ENCODE measurements at places on chromosomes 6 and 20. TPM values are rescaled to one million over a fixed set of nuclear protein-coding genes. Genes with fewer than 3 reads are reported as not detected.

DNA sequence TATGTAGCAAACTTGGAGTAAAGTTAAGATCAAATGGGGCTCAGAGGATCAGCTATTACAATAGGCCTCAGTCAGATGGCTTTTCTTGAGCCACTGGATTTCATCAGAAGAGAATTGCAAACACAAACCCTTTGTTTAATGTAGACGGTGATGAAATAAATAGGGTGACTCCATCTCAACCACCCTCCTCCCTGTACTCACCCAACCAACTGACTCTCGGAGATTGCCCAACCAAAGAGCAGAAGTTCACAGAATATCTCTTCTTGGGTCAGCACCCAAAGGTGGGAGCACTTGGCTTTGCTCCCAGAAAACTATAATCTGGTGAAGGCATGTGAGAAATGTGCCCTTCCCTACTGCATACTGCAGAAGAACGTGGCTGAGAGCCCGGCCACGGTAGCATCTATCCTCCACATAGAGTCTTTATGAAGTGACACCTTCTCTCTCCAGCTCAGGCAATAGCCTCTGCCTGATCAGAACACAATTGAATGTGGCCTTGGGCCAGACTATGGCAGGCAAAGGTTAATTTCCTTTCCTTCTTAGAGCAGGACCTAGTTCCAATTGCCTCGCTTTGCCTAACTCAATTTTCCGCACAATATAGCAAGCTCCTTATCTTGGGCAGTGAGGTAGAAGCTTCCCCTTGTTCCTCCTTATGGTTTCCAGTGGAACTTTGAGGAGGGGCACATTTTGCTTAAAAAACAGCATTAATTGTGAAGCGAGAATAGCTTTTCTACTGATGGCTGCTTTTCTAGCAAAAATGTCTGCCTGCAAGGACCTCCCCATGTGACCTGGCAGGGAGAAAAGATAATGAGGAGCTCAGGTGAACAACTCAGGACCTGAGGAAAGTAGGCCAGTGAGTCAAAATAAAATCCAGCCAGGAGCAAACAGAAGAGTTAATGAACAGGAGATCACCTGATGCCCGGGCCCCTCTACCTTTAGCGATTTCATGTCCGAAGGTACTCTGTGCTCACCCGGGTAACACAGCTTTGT lies 79.4 kb downstream of the GFOD1 start:
- peak overlapping the region; percentile 27 for H3K27ac ChIP-seq
- no peak for DNase-seq
- H3K36me3 ChIP-seq: no peaks in the 10 kb centered on the region

DNA sequence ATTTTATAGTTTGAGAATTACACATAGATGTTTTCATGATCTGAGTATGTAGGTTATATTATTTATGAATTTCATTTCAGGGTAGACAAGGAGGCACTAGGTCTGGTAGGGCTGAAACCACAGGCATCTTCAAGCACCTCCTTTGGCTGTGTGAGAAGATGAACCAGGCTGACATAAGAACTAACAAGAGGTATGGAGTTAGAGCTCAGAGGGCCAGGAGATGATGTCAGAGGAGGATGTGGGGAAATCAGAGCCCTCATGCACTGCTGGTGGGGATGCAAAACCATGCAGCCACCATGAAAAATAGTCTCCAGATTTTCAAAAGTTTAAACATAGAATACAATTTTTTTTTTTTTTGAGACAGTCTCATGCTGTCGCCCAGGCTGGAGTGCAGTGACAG lies 13.6 kb upstream of the RIPOR3 start:
- no peak for DNase-seq
- no peak overlapping the region for H3K4me3 ChIP-seq
- H3K4me1 ChIP-seq: peaks cover 5% of the 10 kb centered on the region
- H3K36me3 ChIP-seq: no peaks in the 10 kb centered on the region
- H3K27me3 ChIP-seq: no peaks in the 10 kb centered on the region

- no peak overlapping the region for H3K27ac ChIP-seq
- H3K27me3 ChIP-seq: no peaks in the 10 kb centered on the region
- DNase-seq: no peak
- H3K4me3 ChIP-seq: no peak overlapping the region
These were observed 10.4 kb upstream of the RPF2 start for GRCh38 chr6:110971468-110971867.

GRCh38 chr6:106963544-106963943 lies 11.0 kb downstream of the CD24 start:
- no peak overlapping the region for H3K4me3 ChIP-seq
- no peaks in the 10 kb centered on the region for H3K4me1 ChIP-seq
- no peak for DNase-seq
- H3K27ac ChIP-seq: no peak overlapping the region
- no peaks in the 10 kb centered on the region for H3K36me3 ChIP-seq

DNA sequence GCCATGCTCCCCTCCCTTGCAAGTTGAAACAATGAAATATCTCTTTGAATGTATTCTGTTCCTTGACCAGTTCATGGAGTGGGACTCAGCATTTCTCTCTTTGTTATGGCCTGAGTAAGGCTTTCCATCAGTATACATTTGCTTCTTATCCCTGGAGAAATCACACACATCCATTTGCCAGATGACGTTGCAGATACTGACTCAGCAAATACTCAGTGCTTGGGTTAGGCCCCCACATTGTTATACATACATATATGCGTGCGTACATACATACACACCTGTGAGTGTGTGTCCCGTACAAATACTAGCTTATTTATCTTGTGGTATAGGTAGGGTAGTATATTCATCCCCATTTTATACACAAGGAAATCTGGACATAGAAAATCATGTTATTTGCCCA lies 72.4 kb downstream of the PLG start:
- H3K36me3 ChIP-seq: no peaks in the 10 kb centered on the region
- H3K4me3 ChIP-seq: no peak overlapping the region
- no peaks in the 10 kb centered on the region for H3K27me3 ChIP-seq
- no peak overlapping the region for H3K27ac ChIP-seq

DNA sequence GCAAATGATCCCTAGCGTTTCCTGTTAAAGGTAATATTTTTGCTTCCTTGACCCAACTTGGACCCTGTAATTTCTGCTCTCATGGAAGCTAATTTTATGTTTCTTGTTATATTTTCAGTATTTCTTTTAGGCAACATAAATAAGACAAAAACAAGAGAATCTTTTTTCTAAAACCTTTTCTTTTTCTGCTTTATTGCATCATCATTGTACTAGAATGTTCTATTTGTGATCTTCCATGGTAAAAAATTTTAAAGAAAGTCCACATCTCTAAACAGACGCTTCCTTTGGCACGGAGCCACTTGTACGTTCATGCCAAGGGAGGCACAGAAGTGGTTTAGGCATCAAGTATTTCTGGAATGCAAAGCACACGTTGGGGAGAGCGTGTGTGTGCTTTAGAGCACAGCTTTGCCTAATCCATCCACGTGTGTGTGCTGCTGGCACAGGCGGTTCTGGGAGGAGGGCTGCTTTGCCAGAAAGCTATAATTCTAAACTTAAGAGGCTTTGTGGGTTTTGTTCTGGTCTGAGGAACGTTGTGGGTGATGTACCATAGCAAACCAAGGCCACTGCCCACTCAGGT lies 98.3 kb downstream of the SASH1 start:
- H3K4me1 ChIP-seq: no peaks in the 10 kb centered on the region
- no peak overlapping the region for H3K4me3 ChIP-seq
- H3K36me3 ChIP-seq: no peaks in the 10 kb centered on the region
- peak overlapping the region; percentile 8 for H3K27ac ChIP-seq

DNA sequence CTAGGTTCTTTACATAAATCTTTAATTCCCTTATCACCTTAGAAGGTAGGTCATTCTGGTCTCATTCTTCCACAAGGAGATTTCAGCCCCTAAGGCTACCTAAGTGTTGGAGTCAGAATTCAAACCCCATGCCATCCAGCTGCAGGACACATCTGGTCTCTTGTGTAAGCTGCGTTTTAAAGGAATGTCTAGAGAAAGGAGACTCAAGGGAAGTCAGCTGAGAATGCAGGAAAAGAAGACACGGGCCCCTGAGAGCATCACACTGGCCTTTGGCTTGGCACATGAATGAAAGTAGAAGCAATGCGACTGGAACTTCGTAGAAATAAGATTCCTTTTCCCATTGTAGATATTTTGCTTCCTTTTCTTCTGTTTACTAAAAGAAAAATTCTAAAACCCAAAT lies 76.7 kb upstream of the SYNJ2 start:
- no peak for DNase-seq
- H3K36me3 ChIP-seq: peaks cover 10% of the 10 kb centered on the region
- H3K4me1 ChIP-seq: no peaks in the 10 kb centered on the region
- H3K27me3 ChIP-seq: no peaks in the 10 kb centered on the region

GRCh38 chr20:59939052-59939878 lies 840 bp downstream of the PPP1R3D start:
- peak; percentile 78 for DNase-seq
- H3K4me3 ChIP-seq: peak overlapping the region; percentile 69
- H3K4me1 ChIP-seq: peaks cover 15% of the 10 kb centered on the region
- no peaks in the 10 kb centered on the region for H3K27me3 ChIP-seq
- H3K27ac ChIP-seq: peak overlapping the region; percentile 92

- H3K27me3 ChIP-seq: no peaks in the 10 kb centered on the region
- H3K4me1 ChIP-seq: no peaks in the 10 kb centered on the region
- H3K27ac ChIP-seq: no peak overlapping the region
- no peak overlapping the region for H3K4me3 ChIP-seq
These were observed 19.2 kb upstream of the RIPOR3 start for GRCh38 chr20:50710492-50711063.

DNA sequence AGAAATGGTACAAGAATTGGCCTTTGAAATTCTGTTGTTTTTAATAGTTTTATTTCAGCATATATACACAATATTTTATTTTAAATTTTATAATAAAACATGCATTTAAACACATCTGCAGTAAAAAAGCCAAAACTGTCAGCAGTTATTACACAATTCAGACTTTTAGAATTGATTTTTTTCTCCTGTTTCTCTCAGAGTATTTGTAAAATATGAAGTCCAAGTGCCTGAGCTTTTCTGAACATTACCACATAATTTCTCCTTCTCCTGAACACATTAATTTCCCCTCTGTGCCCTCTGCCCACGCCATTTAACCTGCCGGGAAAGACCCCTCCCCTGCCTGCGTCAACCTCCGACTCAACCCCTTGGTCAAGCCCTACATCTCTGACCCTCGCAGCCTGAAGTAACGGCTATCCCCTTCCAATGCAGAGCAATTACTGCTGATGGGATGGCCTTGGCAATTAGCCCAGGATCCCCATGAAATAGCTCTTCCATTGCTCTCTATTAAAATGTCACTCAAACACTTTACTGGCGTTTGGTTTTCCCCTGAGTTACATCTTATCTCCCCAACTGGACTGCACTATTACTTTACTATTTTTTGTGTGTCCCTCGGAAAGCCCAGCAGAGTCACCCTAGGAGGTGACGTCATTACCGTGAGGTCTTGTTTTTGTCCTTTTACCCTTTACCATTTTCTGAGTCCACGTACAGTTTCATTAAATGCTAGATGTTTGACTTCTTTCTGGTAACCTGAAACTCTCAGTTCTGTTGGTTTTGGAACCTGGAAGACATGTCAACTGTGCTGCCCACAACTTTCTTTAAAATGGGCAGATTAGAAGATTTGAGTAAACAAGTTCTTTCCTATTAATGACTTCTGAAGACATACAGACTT lies 146.7 kb upstream of the TAB2 start:
- H3K36me3 ChIP-seq: no peaks in the 10 kb centered on the region
- H3K4me3 ChIP-seq: no peak overlapping the region
- no peak for DNase-seq
- no peaks in the 10 kb centered on the region for H3K27me3 ChIP-seq
- no peaks in the 10 kb centered on the region for H3K4me1 ChIP-seq

AK9 gene
- 2.4 TPM for polyA plus RNA-seq

SLC17A5 gene
- polyA plus RNA-seq: 7.8 TPM

SLC22A7 gene
- polyA plus RNA-seq: not detected

DOK5 gene
- polyA plus RNA-seq: 0.46 TPM

ARFGEF3 gene
- polyA plus RNA-seq: 9.7 TPM

All from pancreas (tissue), 10 donors.